ENCODE measurements at places on chromosomes 1 and 21.
A peak's percentile ranks its signal among the peaks of the same experiment; 100 is the strongest.

DNA sequence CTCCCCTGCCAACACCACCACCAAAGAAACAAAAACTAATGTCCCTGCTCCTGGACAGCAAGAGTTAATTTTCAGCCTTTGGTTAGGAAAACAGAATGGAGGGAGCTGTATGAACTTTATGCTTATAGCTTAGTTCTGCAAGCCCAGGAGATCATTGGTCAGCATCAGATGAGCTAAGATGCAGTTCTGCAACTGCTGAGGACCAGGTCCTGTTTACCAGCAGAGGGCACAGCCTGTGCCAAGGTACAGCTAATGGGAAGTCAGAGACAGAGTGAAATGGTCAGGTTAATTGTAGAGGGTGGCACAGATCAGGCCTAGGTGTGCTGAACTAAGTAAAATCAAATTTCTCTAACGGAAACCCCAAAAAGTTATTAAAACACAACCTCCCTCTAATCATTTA, 161.3 kb downstream of the ROR1 start:
- no peak for DNase-seq

DNA sequence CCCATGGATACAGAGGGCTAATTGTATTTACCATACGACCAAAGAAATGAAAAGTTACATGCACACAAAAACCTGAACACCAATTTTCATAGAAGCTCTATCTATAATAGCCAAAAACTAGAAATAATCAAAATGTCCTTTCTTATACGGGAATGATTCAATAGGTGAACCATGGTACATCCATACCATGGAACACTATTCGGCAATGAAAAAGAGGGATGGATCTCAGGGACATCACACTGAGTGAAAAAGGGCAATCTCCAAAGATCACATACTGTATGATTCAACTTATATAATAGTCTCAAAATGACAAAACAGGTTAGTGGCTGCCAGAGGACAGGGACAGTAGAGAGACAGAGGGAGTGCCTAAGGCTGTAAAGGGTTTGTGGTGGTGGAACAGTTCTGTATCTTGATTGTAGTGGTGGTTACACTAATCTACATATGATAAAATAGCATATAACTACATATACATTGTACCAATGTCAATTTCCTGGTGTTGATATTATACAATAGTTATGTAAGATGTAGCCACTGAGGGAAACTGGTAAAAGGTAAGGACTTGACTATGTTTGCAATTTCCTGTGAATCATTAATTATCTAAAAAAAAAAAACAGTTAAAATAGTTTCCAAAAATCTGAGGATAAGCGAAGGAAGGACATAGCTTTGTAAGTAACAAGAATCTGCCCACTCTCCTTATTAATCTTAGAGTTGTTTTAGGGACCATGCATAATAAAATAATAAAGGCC, 3.7 kb downstream of the RSBN1 start:
- DNase-seq: no peak

GRCh38 chr1:75345538-75346292, 211.5 kb downstream of the LHX8 start:
- no peak for DNase-seq

DNA sequence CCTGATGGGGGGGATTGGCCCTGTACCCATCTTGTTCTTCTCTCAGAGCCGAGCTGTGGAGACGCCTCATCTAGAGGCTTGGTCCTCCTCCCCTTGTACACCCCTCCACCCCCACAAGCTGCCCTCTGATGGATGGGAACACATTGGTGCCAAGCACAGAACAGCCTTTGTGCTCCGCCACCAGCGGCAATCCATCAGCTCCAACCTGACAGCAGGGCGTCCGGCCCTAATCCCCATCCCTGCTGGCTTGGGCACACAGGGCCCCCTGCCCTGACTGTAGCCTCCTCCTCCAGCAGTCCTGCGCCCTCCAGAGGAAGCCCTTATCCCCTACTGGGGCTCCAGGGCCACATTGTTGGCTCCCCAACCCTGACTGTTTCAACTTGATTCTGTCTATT, 3.8 kb upstream of the MYOG start:
- no peak for DNase-seq

DNA sequence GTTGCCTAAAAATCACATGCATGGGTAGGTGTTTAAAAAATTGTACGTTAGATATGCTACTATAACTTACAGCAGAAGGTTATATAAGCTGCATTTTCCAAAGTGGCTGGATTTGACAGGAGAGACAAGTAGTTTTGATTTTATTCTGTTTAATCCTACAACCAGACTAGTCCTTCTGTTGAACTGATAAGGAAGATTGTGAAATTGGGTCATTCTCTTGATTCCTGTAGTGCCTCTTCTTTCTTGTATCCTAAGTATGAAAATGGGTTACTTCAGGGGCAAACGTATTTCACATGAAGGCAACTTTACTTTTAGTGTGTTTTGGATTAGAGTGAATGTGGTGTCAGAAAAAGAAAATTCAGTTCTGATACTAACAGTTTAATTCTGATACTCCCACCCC, 19.0 kb downstream of the CDC42 start:
- DNase-seq: no peak

GRCh38 chr1:52192436-52192835, 50.5 kb downstream of the ZFYVE9 start:
- no peak for DNase-seq

GRCh38 chr21:27201197-27201596, 234.3 kb upstream of the ADAMTS5 start:
- DNase-seq: no peak

- peak; percentile 63 for DNase-seq
These were observed 26.8 kb downstream of the IFI44 start for GRCh38 chr1:78676347-78676982.
